ENCODE measurements at places on chromosomes 13 and 19.
A peak's percentile ranks its signal among the peaks of the same experiment; 100 is the strongest.

- no peak for DNase-seq
Observed at GRCh38 chr13:79782541-79783205, 301.7 kb downstream of the NDFIP2 start.

DNA sequence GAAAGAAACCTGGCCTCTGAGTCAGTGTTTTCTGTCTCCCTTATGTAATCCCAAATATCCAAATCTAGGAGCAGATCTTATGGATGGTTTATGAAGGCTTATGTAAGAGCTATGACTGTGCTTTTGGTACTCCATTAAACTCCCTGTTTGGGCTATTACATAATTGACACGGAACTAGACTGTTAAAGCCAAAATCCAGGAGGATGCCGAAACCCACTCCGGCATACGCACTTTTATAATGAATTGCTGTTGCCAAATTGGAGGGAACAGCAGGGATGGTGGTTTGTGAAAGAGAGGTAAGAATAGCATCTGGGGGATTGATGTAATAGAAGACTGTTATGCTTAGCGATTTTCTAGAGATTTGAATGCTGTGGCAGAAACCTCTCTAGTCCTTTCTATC is 2.0 kb downstream of the MTUS2 start:
- no peak for DNase-seq

DNA sequence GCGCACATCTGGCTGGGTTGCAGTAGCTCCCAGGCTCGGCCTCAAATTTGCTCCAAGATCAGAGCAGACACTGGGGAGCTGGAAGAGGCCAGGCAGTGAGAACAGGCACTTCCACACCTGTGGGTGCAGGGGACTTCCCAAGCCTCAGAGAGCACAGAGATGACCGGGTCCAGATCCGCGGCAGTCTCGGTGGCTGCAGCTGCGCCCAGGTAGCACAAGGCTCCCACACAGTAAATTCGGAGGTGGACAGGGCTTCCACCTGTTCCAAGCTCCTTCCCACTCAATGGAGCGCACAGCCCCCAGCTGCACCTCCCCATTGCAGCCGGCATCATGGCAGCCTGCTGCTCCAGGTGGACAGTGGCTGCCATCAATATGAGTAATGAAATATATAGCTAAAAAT is 1417.4 kb upstream of the SLC10A2 start:
- DNase-seq = no peak

DNA sequence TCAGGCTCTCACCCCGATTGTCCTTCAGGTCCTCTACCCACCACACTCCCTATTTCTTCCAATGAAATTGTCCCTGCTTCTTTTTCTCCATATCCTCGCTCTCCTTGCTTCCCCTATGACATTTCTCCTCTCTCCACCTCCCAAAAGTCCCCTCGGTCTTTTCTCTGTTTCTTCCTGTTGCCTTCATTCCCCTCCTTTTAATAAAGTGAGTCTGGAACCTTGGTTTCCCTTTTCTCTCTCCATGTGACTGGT is 676 bp upstream of the ZNF574 start:
- DNase-seq = no peak

DNA sequence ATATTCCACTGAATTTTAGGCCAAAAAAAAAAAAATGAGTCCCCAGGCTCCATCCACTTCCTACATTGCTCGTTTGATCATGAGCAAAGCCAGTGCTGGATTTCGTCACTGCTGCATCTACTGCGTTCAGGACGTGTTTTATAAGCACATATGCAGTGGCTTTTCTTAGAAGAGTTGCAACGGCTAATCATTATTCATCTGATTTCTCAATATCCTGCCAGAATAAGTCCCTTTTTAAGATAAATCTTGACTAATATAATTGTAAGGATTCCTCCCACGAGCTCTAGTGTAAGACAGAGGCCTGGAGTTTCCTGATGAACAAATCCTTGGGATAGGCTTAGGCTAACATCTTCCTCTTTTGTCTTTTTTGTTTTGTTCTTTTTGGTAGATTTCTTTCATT is 19.5 kb downstream of the FAM124A start:
- DNase-seq = no peak

- DNase-seq = no peak
Observed at GRCh38 chr13:35765366-35765765, 288.9 kb upstream of the MAB21L1 start.

DNA sequence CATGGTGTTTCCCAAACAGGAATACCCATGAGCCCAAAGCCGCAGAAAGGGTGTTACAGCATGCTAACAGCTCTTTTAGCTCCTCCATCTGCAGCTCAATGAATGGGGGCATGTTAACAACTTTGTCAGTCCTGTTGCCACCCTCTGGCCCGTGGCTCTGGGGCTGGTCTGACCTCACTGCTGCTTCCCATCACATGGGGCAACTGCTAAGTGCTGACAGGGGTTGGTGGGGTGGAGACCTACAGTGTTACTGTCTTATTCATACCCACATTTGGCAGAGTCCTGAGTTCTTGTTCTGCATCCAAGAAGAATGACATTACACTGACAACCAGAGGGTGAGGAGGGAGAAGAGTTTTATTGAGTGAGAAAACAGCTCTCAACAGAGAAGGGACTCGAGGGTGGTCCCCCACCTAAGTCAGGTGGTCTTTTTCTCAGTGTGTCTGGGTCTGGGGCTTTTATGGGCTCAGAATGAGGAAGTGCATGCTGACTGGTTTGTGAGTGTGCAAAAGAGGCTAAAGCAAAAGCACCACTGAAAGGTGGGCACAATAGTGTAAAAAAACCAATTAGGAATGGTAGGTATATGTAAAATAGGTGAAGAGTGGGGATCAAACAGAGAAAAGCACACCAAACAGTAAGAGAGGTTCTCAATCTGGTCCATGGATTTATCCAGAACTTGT is 1952.0 kb upstream of the PCDH20 start:
- DNase-seq = no peak

DNA sequence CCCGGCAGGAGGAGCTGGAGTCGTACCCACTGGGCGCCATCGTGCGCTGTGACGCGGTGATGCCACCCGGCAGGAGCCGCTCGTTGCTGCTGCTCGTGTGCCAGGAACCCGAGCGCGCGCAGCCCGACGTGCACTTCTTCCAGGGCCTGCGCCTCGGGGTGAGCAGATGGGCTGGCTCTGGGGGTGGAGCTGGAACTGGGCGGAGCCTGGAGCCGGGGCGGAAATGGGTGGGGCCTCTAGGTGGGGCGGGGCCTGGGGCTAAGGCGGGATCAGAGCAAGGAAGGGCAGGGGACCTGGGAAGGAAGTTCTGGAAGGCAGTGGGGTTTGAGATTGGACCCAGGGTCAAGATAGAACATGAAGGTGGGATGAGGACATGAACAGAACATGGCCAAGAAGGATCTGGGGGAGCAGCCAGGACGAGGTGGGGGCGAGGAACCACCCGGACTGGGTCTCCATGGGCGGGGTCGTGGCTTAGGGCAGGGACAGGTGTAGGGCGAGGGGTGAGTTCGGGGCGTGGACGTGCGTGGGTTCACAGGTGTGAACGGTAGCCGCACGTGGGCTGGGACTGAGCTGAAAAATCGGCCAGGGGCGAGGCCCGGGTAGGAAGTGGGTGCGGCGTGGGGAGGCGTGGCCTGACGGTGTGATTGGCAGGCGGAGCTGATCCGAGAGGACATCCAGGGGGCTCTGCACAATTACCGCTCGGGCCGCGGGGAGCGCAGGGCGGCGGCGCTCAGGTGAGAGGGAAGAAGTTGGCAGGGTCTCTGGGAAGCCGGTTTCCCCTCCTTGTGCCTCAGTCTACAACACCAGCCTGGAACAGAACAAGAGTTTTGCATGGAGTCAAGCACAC is 4.7 kb downstream of the EPS8L1 start:
- DNase-seq = peak; percentile 85

GRCh38 chr13:72726726-72727416 is 558 bp downstream of the MZT1 start:
- peak; percentile 42 for DNase-seq

DNA sequence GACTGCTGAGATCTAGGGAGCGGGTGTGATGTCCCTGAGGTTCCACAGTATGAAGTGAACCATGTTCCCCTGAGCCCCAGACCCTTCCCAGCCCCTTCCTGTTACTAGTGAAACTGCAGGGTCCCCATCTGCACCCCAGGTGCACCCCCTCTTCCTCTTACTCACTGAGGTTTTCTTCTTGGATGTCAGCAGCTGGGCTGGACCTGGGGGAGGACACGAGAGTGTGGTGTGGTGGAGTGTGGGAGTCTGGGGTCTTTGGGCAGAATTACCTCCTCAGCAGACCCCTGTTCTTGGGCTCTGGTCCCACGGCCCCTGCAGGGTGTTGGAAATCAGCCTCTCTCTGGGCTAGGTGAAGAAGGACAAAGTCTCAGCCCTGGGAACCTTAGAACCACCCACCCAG is 3.3 kb upstream of the LILRA6 start:
- no peak for DNase-seq

GRCh38 chr13:77896536-77896935 is 22.1 kb downstream of the EDNRB start:
- DNase-seq = no peak

GRCh38 chr19:14516048-14516534 is 2.1 kb downstream of the DNAJB1 start:
- no peak for DNase-seq

- DNase-seq = peak; percentile 82
Observed at GRCh38 chr19:13817018-13817614, 21.9 kb downstream of the ZSWIM4 start.

DNA sequence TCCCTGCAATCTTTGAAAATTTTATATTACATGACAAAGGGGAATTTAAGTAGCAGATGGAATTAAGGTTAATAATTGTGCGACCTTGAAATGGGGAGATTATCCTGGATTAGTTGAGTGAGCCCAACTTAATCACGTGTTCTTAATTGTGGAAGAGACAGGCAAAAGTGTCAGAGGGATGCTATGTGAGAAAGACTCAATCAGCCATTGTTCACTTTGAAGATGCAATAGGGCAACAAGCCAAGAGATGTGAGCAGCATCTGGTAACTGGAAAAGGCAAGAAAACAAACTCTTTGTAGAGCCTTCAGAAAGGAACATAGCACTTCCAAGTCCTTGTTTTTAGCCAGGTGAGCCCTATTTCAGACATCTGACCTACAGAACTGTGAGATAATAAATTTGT is 247.7 kb downstream of the SLITRK1 start:
- no peak for DNase-seq

DNA sequence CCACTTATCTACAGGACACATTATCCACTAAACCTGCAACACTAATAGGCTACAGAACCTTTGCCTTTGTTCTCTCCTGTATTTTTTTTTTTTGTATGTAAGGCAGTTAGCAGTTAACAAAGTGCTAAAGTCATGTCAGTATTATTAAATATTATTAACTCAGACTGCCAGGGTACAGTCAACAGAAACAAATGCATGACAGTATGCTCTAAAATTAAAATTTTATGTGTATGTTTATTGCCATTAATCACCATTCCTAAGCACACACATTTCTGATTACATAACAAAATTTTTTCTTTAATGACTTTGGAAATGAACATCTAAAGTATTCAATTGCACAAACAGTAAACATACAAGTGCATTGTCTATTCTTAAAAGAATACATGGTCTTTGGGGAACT is 41.7 kb downstream of the XPO4 start:
- no peak for DNase-seq

- DNase-seq = peak; percentile 76
Observed at GRCh38 chr19:7894612-7895309, 6.5 kb downstream of the LRRC8E start.

GRCh38 chr19:10583036-10583776 is 3.9 kb downstream of the AP1M2 start:
- no peak for DNase-seq

- no peak for DNase-seq
Observed at GRCh38 chr19:14063105-14063504, 1.2 kb upstream of the PALM3 start.

DNA sequence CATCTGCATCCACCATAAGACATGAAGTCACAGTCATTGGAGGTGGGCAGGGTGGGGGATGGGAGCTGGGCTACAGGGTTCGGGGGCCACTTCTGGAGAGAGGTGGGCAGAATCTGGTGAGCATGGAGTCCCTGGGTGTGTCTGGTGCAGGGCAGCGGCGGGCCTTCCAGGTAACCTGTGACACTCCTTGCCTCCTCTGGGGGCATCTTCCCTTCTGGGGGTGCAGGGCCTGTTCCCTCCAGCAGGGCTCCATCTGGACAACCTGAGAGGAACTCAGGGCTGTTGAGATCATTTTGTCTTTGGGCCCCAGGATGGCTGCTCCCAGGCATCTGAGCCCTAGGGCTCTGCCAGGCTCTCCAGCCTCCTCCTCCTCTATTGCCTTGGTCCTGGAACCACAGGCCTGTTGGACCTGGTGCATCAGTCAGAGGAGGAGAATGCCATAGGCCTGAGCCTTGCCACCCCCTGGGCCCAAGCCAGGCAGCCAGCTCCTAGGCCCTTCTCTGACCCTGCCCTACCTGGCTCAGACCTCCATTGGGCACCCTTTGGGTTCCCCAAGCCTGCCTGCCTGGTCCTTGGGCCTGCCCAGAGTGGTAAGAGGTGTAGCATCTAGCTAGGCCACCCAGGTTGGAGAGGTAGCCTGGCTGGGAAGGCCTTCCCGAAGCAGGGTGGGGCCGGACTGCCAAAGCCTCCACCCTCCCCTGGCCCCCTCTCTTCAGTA is 13.4 kb downstream of the LYL1 start:
- peak; percentile 66 for DNase-seq

DNA sequence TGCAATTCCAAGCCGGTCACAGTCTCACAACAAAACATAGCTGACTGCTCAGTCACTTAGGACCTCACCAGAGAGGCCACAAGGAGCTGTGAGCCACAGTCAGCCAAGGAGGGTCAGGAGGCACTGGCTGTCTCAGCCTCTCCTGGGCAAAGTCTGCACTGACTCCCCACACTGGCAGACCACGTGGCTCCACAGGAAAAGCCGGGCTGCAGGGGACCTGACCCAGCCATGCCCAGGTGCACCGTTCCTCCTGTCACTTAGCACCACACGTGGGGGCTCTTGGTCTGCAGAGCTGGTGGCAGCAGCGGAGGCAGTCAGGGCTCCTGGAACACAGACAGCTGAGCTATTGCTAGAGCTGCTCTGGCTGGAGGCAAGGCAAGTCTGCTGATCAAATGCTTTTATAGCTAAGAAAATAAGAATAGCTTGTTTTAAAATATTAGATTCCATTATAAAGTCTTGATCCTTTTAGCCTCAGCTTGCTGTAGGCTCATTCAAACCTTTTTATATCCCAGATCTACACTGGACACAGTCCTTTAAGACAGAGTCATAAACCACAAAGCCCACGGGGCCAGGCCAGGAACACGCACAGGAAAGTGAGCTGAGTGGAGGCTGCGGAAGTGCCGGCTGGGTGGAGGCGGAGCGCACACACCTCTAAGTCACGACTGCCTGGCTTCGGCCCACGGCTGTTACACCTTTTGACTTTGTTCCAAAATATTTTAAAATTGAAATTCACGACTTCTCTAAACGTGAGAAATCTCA is 744.1 kb downstream of the UQCRFS1 start:
- DNase-seq = peak; percentile 97

DNA sequence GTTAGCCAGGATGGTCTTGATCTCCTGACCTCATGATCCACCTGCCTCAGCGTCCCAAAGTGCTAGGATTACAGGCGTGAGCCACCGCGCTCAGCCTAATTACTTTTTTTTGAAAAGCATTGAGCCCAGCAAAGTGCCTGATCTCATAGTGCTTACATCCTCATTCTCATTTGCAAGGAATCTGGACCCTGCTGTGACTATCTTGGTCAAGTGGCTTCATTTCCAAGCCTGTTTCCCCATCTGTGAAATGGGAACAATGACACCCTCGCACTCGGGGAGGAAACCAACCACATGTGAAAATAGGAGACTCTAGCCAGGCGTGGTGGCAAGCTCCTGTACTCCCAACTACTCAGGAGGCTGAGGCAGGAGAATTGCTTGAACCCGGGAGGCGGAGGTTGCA is 1.6 kb upstream of the PLEKHA4 start:
- DNase-seq = no peak
